ENCODE measurements at places on chromosomes 6 and 20.

GRCh38 chr6:148448369-148449012 is 105.9 kb downstream of the SASH1 start:
- DNase-seq = no peak

GRCh38 chr6:105714846-105715245 is 312.0 kb upstream of the PREP start:
- no peak for DNase-seq

- no peak for DNase-seq
Observed at GRCh38 chr6:139510040-139510790, 135.8 kb upstream of the CITED2 start.

DNA sequence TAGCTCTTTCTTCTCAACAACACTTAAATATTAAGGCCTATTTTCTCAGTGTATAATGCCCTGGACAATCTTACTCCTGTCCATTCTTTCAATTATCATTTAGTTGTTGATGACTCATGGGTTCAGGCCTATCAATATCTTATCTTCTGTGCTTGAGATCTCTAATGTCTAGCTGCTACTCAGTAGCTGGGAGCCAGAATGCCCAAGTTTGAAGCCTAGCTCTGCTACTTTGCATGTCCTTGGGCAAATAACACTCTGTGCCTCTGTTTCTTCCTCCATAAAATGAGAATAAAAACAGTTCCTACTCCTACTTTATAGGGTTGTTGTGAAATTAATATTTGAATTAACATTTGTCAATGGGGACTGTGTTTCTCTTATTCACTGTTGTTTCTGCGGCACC is 69.5 kb downstream of the MAN1A1 start:
- DNase-seq = no peak

GRCh38 chr6:168915242-168915641 is 338.4 kb downstream of the THBS2 start:
- DNase-seq = no peak

DNA sequence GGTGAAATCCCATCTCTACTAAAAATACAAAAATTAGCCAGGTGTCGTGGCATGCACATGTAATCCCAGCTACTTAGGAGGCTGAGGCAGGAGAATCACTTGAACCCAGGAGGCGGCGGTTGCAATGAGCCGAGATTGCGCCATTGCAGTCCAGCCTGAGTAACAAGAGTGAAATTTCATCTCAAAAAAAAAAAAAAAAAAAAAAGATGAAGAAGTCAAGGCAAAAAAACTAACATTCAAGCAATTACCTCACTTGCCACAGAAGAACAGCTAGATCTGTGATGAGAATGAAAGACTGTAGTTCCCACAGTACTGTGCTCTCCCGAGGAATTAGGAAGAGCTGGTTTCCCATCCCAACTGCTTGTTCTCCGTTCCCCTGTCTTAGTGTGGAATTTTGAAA is 144.7 kb upstream of the ECI2 start:
- no peak for DNase-seq

DNA sequence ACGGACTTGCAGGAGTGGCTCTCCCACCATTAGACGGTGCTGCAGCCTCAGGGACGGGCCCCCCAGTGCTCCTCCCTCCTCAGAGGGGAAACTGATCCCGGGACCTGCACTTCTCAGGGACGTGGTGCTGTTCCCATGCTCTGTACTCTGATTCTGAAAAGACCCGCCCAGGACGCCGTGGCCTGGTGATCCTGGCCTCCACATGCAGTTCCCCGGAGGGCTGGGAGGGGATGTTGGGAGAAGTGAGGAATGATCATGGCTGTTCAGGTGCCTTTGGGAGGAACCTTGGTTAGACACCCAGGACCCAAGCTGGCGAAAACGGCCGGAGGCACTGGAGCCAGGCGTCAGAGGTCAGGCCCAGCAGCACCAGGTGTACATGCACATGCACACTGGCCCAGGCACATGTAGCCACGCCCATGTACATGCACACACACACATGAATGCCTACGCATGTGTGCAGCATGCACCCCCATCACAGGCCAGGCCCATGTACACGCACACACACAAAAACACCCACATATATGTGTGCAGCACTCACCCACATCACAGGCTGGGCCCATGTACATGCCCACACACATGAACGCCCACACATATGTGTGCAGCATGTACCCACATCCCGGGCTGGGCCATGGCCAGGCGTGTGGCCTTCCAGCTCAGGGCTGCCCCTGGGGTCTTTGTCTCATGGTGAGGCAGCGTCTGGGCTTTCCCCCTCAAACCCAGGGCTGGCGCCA is 52.6 kb upstream of the DACT2 start:
- DNase-seq = no peak
